ENCODE measurements at places on chromosomes 16 and 17. TPM values are rescaled to one million over a fixed set of nuclear protein-coding genes. Genes with fewer than 3 reads are reported as not detected.

DNA sequence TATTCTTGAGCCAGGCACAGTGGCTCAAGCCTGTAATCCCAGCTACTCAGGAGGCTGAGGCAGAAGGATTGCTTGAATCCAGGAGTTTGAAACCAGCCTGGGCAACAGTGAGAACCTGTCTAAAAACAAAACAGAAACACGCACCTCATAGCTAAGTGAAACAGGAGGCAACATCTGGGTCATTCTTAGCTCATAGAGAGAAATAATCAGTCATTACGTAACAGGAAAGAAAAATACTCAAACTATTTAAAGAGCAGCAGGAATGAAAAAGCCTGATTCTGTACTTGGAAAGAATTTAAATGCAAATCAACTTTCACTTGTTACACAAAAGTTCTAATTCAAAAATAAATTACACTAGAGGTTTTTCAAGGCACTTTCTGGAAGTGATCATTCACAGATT is 17.2 kb downstream of the CHCT1 start:
- DNase-seq: no peak
- H3K27ac ChIP-seq: no peak overlapping the region
- H3K36me3 ChIP-seq: no peaks in the 10 kb centered on the region
- peaks cover 8% of the 10 kb centered on the region for H3K4me1 ChIP-seq
- no peaks in the 10 kb centered on the region for H3K27me3 ChIP-seq
- H3K4me3 ChIP-seq: no peak overlapping the region

DNA sequence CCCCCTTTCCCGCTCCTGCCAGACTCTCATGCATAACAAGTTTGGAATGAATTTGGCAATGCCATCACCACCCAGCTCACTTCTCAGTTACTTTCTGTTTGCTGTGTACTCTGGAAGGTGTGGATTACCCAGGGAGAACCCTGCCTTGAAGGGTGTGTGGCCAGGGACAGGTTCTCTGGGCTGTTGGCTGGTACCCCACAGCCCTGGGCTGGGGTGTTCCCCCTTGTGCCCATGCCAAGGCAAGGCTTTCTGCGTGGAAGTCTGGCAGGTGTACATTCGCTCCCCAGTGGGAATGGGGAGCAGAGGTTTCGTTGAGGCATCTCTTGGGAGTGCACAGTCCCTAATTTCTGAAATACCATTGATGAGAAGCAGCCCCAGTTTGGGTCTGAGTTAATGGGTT is 187.7 kb downstream of the CCDC182 start:
- H3K4me3 ChIP-seq: no peak overlapping the region
- H3K36me3 ChIP-seq: no peaks in the 10 kb centered on the region
- no peak overlapping the region for H3K27ac ChIP-seq
- no peaks in the 10 kb centered on the region for H3K4me1 ChIP-seq

DNA sequence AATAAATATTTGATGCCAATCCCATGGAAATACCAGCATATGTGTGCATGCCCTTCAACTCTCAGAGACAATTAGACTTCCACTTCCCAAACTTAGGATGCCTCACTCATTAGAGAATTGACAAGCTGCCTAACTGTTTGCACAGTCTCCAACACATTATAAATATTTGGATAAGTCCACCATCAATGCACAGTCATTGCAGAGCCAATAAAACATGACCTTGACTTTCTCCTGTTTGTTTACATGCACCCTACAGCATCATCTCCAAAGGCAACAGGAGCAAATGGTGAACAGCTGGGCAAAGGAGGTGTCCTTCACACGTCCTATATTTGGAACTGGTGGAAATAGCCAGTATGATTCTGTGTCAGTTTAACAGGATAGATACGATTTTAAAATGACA is 804.4 kb upstream of the RBFOX1 start:
- no peak overlapping the region for H3K4me3 ChIP-seq
- DNase-seq: no peak
- H3K27ac ChIP-seq: no peak overlapping the region
- H3K36me3 ChIP-seq: no peaks in the 10 kb centered on the region
- no peaks in the 10 kb centered on the region for H3K27me3 ChIP-seq
- H3K4me1 ChIP-seq: no peaks in the 10 kb centered on the region

Gene CHST6
- total RNA-seq: not detected

Gene ITGAL
- 5.6 TPM for total RNA-seq

GRCh38 chr17:56478836-56479447 is 114.6 kb upstream of the NOG start:
- no peaks in the 10 kb centered on the region for H3K27me3 ChIP-seq
- no peaks in the 10 kb centered on the region for H3K36me3 ChIP-seq
- H3K4me1 ChIP-seq: no peaks in the 10 kb centered on the region
- H3K27ac ChIP-seq: no peak overlapping the region
- no peak for DNase-seq
- H3K4me3 ChIP-seq: no peak overlapping the region

All from uterus (tissue), 4 donors.